ENCODE measurements at places on chromosomes 4 and X. TPM values are rescaled to one million over a fixed set of nuclear protein-coding genes. Genes with fewer than 3 reads are reported as not detected.

DNA sequence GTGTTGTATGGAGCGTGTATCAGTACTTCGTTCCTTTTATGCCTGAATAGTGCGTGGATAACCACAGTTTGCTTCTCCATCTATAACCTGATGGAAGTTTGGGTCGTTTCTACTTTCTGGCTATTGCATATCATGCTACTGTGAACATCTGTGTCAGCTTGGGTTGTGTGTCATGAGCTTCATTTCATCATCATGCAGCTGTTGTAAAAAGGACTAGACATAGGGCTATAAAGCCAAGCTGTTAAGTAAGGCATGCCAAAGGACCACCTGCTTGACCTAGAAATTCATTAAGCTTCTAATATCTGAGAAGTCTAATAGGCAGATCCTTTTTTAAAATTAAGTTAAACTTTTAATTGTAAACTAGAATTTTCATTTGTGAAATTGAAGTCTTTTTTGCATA, 18.4 kb downstream of the SMS start:
- no peak overlapping the region for H3K27ac ChIP-seq
- no peak for DNase-seq
- H3K36me3 ChIP-seq, result no peaks in the 10 kb centered on the region
- H3K4me1 ChIP-seq, result peaks cover 3% of the 10 kb centered on the region

JAKMIP1 gene
- total RNA-seq, result 0.65 TPM

DNA sequence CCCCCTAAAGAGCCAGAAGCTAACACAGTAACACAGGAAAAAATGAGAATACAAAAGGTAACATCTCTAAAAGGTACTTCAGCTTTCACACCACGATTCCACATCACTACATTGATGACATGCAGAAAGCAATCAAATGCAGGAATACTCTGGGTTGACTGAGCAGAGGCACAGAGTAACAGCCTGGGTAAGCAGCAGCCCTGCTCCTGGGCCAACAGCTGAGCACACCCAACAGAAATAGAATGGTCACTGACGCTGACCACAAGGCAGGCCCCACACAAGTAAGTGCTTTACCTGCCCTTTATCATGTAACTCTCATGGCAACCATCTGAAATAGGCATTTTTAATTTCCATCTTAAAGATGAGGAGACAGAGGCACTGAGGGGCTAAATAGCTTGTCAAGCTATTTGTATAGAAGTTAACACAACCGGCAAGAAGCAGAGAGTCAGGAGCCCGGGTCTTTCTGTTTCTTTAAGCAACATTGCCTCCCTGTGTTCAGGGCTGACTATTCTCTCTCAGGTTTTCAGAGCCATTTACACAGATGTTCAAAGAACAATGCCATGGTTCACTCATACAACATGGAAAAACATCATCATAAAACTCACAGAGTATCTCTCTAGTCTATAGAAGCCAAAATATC, 168.9 kb downstream of the ZNF674 start:
- no peak overlapping the region for H3K27ac ChIP-seq
- no peaks in the 10 kb centered on the region for H3K36me3 ChIP-seq
- H3K27me3 ChIP-seq, result no peaks in the 10 kb centered on the region

SLC34A2 gene
- 2,258 TPM for total RNA-seq

All from lower lobe of right lung (tissue), 2 donors.